Hematopoietic multipotent progenitor cell treated with erythropoietin and hydrocortisone succinate and interleukin-3 and kit ligand, for 17 days (in vitro differentiated cells): ENCODE measurements at places on chromosomes 16 and 17.
A peak's percentile ranks its signal among the peaks of the same experiment; 100 is the strongest.

GRCh38 chr17:79393358-79394052 lies 217.3 kb downstream of the RBFOX3 start:
- peak; percentile 28 for DNase-seq

- DNase-seq, result no peak
Observed at GRCh38 chr17:69188064-69188463, 40.6 kb downstream of the ABCA10 start.

GRCh38 chr17:61766520-61766919 lies 96.8 kb downstream of the BRIP1 start:
- DNase-seq, result no peak

DNA sequence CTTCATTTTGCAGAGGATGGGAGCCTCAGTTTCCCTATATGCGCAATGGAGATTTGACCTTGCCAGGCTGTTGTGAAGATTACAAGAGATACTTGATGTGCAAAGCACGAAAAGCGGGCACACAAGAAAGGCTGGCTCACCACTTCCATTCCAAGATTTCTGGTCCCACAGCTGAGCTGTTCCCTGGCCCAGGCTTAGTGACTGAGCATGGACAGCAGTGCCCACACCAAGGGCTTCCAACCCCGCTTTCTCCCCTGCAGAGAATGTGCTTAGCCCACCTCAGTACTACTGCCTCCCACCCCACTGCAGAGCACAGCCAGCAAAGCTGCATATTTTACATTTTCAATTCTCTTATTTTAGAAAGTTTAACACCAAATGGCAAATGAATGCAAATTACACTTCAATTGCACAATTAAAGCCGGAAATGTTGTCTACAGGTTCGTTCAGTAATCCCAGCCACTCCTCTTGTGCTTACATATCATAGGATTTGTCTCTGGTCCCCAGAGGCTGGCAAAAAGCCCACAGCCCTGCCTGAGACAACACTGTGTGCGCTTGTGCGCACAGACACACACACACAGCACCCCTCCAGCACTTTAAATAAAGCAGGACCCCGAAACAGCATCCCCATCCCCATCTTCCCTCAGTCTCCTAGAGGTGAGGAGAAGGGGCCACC lies 51.8 kb downstream of the VAC14 start:
- DNase-seq, result no peak

- DNase-seq, result no peak
Observed at GRCh38 chr16:85602402-85603202, 10.5 kb upstream of the GSE1 start.

GRCh38 chr17:46977750-46978488 lies 1.1 kb downstream of the RPRML start:
- DNase-seq, result no peak

DNA sequence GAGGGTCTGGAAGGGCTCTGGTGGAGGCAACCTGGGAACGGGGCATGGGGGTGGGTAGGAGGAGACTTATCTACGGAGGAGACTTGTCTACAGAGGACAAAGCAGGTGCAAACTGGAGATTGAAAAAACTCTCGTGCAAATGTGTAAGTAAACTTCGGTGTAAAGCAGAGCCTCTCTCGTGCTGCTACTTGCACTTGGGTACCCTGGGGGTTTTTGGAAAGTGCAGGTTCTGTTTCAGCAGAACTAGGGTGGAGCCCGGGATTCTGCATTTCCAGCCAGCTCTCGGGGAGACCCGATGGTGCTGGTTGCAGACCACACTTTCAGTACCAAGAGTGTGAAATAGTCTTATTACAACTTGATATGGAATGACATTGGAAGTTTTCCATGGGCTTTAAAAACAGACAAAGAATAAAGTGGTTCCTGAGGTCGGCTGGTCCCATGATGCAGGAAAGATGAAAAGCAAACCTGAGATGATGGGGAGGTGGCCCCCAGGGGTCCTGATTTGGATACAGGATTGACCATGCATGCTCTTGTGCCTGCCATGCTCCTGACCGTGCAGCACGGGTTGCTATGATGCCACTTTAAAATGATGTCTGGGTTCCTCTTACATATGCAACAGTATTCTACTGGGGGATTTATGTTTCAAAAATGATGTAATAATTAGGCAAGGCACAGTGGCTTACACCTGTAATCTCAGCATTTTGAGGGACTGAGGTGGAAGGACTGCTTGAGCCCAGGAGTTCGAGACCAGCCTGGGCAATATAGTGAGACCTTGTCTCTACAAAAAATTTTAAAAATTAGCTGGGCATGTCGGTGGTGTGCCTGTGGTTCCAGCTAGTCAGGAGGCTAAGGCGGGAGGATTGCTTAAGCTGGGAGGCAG lies 69.3 kb downstream of the IRF8 start:
- no peak for DNase-seq

- DNase-seq, result no peak
Observed at GRCh38 chr17:38914741-38915638, 10.4 kb upstream of the LASP1NB start.

DNA sequence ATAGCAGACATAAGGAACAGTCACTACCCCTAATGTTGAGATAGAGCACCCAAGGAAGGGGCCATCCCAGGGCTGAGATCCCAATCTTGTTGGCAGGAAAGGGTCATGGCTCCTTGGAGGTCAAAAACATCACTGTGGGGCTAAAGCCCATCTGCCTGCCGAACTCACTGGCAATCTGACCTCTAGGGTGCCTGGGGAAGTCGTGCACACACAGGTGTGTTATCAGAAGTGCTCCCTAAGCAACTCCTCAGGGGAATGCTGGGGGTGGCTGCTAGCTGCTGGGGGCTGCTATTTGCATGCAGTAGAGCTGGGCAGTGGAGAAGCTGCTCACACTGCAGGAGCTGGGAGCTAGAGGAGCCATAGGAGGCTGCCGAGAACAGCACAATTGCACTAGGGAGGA lies 47.5 kb upstream of the PHOSPHO1 start:
- DNase-seq, result no peak

DNA sequence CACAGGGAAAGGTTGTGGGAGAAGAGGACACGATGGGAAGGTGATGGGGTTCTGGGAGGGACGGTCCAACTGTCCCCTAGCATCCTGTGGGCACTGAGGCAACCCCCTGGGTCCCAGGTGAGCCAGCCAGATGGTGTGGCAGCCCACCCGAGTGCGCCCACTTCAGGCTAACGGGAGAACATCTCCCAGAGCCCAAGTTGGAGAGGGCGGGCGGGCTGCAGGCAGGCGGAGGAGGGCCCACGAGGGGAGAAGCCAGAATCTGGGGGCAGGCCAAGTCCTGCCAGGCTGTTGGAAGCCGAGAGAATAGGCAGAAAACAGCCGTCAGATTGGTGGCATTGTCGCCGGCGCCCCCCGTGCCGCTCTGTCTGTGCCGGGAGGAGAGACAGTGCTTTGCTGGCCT lies 13.8 kb upstream of the ABCC3 start:
- no peak for DNase-seq

- DNase-seq, result no peak
Observed at GRCh38 chr17:49482144-49482817, 12.8 kb upstream of the NGFR start.

- DNase-seq, result no peak
Observed at GRCh38 chr17:71632328-71632727, 488.5 kb upstream of the SOX9 start.

GRCh38 chr16:12337871-12338655 lies 361.5 kb downstream of the SNX29 start:
- no peak for DNase-seq

DNA sequence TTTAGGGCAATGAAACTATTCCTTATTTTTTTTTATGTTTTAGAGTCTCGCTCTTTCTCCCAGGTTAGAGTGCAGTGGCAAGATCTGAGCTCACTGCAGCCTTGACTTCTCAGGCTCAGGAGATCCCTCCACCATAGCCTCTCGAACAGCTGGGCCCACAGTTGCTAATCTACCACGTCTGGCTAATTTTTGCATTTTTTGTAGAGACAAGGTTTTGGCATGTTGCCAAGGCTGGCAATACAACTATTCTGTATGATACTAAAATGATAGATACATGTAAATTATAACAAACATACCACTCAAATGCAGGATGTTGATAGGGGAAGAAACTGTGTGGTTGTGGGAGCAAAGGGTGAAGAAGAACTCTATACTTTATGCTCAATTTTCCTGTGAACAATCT lies 401.3 kb downstream of the ZFHX3 start:
- no peak for DNase-seq

GRCh38 chr16:85653290-85653891 lies 35.4 kb downstream of the GINS2 start:
- DNase-seq, result no peak

DNA sequence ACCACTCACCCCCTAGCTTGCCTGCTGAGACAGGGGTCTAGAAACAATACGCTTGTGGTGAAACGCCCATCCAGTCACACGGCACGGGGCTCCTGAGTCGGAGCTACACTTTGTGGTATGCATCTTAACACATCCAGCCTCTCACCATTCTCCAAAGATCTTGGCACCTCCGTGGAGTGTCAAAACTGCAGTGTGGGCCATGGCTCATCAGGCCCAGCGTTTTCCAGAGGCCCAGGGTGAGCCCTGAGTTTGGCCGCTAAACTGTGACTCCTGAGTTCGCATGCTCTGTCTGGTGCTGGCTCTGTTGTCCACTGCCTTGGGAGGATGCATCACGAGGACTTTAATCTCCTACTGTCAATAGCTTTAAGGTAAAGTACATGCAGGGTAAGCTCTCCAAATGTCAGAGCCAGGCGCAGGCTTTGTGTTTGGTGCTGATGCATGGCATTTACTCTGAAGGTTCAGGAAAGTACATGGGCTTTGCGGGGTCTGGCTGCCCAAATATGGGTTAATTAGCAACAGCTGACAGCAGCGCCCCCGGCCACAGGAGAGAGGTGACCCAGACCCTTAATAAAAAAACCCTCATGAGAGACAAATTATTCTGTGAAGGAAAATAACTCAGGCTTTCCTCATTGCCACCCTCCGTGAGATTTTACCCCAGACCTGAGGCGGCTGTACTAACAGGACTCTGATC lies 118.4 kb downstream of the CCDC182 start:
- no peak for DNase-seq

- no peak for DNase-seq
Observed at GRCh38 chr16:75116911-75117245, 298 bp upstream of the LDHD start.

- DNase-seq, result no peak
Observed at GRCh38 chr17:71503710-71504465, 616.9 kb upstream of the SOX9 start.

DNA sequence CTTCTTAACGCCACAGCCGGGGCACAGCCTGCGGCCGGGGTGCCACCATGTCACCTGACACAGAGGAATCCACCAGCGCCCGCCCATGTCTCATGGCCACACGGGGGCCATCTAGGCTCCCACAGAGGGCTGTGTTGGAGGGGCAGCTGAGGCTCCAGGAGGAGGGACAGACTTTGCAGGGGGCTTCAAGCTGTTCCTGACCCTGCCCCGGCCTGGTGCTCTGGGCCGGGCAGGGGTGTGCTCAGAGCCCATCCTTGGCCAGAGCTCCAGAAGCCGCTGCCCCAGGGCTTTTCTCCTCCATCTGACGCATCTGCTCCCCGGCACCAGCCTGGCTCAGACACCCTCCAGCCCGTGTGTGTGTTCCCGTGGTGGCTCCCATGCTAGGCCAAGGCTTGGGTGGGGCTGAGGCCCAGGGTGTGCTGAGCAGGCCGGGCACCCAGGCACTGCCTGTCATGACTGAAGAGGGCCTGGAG lies 7.8 kb upstream of the SLC38A10 start:
- DNase-seq, result no peak

DNA sequence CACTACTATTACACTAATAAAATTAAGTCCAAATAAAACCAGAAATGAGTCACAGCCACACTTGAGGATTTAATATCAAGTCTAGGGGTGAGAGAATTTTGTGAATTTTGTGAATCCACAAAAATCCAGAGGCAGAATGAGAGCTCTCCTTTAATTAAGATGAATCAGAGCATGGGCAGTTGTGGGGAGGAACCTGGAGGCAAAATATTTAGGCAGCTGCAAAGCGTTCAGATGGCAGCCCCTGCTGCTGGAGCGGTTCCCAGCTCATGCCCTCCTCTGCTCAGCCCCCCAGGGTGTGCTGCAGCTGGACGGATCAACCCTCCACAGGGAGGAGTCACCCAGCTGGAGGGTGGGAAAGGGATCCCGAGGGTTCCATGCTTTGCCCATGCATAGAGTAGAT lies 43.4 kb upstream of the IRX6 start:
- DNase-seq, result no peak

GRCh38 chr16:90048347-90048722 lies 28.8 kb downstream of the PRDM7 start:
- no peak for DNase-seq

DNA sequence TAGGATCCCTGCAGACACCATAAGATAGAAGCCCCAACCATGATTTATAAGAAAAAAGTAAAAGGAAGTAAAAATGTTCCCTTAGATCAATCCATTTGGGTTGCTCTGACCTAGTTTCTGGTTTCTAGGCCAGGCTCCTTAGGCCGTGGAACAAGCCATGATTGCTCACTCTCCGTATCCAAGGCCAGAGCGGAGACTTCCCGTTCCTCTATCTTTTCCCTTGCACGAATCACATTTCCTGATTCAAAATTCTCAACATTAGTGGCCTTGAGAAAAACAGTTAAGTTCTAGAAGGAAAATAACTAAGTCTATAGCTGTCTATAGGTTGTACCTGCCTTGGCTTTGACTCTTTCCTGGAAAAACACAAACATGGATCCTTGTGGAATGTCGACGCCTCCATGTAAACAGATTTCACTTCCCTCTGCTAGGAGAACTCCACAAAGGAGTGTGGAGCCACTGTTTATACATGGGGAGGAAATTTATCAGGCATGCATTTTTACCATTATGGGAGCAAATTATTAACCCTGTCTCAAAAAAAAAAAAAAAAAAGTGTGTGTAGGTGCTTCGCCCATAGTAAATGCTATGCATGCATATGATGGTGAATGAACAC lies 149.6 kb downstream of the ZFHX3 start:
- DNase-seq, result no peak

GRCh38 chr17:28763137-28763799 lies 19.5 kb downstream of the TRAF4 start:
- DNase-seq, result no peak

- DNase-seq, result no peak
Observed at GRCh38 chr16:83925957-83926725, 26.9 kb upstream of the OSGIN1 start.

GRCh38 chr16:73233329-73233765 lies 185.4 kb upstream of the ZFHX3 start:
- no peak for DNase-seq

GRCh38 chr16:56785317-56785716 lies 55.4 kb downstream of the NUP93 start:
- DNase-seq, result no peak

DNA sequence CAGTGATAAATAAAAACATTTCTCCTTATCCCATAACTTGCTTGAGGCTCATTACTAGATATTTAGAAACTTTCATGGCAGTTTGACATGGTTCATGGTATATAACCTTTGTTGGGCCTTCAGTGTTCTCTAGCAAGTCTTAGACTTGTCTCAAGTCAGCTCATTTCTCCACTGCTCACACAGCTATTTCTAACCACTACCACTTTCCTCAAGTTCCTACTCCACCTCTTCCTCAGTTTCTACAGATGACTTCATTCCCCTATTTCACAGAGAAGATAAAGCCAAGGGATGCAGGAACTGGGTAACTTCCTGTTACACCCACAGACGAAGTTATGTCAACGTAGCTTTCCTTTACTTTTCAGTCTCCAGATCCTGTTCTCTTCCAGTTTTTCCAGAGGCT lies 23.2 kb downstream of the NLK start:
- DNase-seq, result no peak

- DNase-seq, result no peak
Observed at GRCh38 chr16:66923247-66923731, 2.0 kb downstream of the RRAD start.
